BJ (cell line): ENCODE measurements at places on chromosomes 16 and 17. TPM values are rescaled to one million over a fixed set of nuclear protein-coding genes. Genes with fewer than 3 reads are reported as not detected.

GRCh38 chr16:84117494-84117843 is 727 bp upstream of the MBTPS1 start:
- no peak for DNase-seq

- no peak for DNase-seq
Measured at GRCh38 chr17:75824666-75825065, 19.5 kb downstream of the UNC13D start.

DNA sequence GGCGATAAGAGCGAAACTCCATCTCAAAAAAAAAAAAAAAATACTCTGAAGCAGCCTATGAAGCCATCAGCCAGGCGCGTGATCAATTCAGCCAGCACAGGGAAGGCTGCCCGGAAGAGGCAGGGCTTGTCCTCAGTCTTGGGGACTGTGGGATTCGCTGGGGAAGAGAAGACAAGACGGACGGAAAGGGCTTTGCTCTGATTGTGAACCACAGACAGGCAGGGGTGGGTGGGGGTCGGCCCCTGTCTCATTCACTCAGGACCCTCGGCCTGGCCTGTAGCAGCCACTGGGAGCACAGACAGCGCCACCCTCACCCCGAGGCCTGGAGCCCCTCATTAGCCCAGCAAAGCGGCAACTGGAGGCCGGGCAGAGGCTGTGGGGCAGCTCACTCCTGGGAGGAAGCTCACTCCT is 37.2 kb downstream of the ABR start:
- DNase-seq, result no peak

DNA sequence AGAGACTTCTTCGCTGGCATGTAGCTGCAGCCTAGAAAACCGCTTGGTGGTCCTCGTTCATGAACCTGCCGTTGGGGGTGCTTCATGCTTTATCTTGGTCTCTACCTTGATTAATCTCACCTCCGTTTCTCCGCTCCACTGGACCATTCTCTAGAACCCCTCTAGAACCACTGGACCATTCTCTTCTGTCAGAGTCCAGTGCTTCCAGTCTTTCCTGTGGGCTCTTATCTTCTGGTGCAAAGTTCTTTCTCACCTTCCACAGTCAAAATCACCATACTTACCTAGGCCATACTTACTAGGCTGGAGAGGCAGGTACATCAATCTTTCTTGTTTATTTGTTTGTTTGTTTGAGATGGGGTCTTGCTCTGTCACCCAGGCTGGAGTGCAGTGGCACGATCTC is 71.4 kb downstream of the PITPNC1 start:
- no peak for DNase-seq

GRCh38 chr16:12059216-12059769 is 82.8 kb downstream of the SNX29 start:
- no peak for DNase-seq

GRCh38 chr17:60545465-60546191 is 19.6 kb upstream of the APPBP2 start:
- DNase-seq, result no peak

HSD17B2 gene
- polyA plus RNA-seq, result 0.60 and 0.81 TPM in 2 replicates

GRCh38 chr17:75475851-75476250 is 19.4 kb downstream of the TMEM94 start:
- DNase-seq, result no peak

DNA sequence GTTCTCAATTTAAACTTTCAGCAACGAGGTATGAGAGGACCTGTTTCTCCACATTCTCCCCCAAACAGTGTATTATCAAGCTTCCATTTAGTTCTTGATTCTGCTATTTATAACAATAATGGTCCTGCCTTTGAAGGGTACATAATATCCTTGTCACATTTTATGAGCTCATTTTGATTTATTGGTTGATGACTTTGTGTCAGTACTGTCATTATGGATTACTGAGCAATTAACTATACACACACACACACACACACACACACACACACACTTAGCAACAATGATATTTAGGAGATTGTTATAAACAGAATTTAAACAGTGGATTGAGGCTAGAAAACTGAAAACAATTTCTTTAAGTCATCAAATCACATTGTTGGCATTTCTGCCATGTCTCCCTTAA is 7.0 kb downstream of the TMIGD1 start:
- DNase-seq, result no peak

DNA sequence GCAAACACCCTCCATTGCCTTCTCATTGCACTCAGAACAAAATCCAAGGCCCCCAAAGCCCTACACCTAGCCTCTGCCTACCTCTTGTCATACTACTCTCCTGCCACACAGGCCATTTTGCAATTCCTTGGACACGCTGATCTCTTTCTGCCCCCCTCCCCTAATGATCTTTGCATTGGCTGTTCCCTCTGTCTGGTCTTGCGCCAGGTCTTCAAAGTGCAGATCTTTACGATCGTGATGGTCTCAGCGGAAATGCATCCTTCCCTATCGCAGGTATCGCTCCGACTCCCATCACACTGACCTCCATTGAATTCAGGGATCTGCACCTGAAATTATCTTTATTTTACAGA is 777 bp upstream of the MOSMO start:
- DNase-seq, result no peak

DNA sequence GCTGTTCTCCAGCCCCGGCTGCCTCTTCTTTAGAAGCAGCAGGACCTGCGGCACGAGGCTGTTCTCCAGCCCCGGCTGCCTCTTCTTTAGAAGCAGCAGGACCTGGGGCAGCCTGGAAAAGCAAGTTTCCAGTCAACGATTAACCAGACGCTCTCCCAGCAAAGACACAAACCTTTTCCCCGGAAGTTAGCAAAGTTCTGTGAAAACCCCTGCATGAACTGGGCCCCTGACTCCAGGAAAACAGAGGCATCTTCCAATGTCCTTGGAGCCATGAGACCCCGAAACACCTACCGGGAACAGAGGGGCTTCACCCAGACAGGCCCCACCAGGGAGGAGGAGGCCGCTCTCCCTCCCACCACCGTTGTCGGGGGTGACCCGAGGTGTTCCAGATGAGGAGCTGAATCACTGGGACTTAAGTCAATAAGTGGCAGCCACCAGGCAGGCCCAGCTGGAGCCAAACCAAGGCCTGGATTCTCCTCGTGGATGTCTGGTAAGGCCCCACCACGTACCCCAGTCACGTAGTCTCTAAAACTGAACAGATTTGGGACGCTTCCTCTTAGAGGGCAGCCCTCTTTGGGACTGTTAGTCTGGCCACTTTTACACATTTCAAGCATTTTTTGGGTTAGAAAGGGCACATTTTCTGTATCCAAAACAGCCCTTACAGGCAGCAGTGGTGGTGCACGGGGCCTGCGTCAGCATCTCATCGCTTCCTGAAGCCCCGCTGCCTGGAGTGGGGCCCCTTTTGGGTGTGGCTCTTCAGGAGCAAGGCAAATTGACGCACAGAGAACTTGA is at the start of gene RPH3AL:
TSS of gene RPH3AL (minus strand) at position 387 of the 792 bp plus-strand sequence. CDS start 25,264 bp downstream, outside the sequence.
- no peak for DNase-seq

DNA sequence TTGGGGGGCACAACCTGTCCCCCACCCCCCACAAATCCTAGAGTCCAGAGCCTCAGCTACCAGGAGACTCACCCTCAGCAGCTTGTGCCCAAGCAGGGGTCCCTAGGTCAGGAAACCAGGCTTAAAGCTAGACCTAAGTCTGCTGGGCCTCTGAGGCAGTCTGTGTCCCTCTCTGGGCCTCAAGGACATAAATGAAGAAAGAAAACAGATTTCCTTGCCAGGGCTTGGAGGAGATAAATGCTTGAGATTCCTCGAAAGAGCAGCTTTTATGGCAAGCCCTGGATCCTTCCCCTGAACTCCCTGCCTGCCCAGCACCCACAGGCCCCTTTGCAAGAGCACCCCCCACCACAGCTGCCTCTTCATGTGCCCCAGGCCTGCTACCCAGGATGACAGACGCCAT is 3.3 kb downstream of the SRCIN1 start:
- DNase-seq, result no peak

DNA sequence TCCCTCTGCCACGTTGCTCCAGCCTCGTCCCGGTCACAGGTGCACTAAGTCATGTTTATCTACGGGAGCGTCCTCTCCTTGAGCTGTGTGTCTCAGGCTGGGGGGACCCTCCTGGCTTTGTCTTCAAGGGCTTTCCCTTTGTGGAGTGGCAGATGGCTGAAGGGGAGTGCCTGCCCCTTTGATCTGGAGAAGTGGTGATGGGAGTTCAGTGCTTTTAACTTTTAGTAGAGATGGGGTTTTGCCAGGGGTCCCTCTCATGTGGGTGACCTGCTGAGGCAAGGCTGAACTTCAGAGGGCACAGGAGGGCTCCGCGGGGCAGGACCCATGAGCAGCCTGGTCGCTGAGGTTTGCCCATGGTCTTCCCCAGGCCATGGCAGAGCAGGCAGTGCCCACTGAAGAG is 73.1 kb upstream of the CDC42EP4 start:
- DNase-seq, result no peak

MYO18A gene
- polyA plus RNA-seq, result 8.2 and 12.0 TPM in 2 replicates

C16orf54 gene
- polyA plus RNA-seq, result not detected in 2 replicates

GRCh38 chr16:10536814-10537389 is 43.5 kb downstream of the EMP2 start:
- no peak for DNase-seq

DNA sequence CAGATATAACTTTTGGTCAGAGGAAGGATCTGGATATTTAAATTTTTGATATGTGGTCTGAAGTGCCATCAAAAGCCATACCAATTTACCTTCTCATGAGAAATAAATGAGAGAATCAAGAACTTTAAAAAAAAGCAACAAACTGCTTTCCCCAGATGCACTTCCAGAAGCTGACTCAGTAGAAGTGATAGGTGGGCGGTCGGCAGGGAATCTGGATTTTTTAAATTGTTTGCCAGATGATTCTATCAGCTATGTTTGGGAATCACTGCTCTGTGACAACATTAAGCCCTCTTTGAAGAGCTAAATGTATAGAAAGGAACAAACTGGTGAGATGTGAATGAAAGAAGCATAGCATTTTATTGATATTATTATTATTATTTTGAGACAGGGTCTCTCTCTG is 19.2 kb downstream of the CDH3 start:
- DNase-seq, result no peak

DNA sequence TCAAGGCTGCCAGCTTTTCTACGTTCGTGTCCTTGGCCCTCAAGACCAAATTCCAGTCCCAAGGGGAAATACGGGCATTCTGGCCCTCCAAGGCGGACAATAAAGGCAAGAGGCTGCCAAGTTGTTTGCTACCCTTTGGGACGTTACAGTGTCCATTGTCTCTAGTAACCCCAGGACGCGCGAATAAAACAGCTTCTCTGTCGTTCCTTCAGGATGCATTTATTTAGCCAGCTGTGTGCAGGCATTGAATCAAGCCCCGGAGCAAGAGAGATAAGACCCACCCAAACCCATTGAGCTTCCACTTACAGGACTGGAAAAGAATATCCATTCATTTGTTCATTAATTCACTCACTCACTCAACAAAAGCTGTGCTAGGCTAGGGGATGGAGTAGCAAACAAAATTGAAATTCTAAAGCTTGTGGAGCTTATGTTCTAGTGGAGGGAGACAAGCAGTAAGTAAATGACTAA is 656 bp downstream of the MRPL58 start:
- no peak for DNase-seq
